ENCODE measurements at places on chromosomes 5 and 9. TPM values are rescaled to one million over a fixed set of nuclear protein-coding genes. Genes with fewer than 3 reads are reported as not detected.
A peak's percentile ranks its signal among the peaks of the same experiment; 100 is the strongest.

GRCh38 chr5:761854-762710, 22.4 kb downstream of the ZDHHC11B start:
- peak; percentile 57 for DNase-seq

The ACOT12 gene
- total RNA-seq: 1.6 TPM

The FGF1 gene
- 2.9 TPM for total RNA-seq

DNA sequence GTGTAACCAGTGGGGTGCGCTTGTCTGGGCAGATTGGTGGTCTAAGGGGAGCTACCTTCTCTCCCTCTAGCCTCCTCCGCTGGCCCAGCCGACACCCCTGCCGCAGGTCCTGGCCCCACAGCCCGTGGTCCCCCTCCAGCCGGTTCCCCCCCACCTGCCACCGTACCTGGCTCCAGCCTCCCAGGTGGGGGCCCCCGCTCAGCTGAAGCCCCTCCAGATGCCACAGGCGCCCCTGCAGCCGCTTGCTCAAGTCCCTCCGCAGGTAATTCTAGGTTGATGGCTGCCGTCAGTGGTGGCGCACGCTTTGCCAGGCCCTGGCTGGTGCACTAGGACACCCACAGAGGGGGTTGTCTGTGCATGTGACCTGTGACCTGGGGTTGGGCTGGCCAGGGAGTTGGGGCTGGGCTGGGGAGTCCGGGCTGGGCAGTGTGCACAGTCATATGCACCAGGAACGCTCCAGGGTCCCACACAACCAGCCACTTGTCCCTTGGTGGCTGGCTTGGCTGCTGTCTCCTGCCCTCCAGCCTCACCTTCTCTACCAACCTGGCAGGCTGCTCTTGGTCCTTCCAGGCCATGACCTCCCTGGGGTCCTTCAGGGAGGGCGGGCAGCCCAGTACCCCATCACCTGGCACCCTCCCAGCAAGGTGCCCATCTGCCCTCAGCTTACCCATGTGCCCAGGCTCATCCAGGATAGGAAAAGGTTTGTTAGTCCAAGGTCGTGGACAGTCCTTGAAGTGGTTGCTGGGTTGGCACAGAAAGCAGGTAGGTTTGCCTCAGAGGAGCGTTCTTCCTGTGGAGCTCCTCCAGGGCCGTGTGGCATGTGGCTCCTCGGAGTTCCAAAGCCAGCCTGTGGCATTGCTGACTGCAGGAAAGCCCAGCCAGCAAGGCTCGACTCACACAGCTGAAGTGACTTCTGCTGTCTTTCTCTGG, 73.2 kb downstream of the WNK2 start:
- no peak for DNase-seq

DNA sequence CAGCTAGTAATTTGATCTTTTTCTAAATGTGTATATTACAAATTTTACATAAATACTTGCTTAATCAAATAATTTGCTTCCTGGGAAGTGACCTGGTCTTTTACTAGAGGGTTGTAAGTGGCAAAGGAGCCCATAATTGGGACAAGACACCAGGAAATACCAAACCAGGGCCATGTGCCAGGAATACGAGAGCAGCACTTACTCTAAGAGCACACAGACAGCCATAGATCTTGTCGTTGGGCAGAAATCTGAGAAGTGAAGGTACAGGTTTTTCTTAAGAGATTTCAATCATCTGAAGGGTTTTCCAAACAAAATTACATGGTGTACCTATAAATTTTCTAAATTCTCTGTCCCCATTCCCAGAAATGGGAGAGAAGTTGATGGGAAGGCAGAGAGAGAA, 179.3 kb downstream of the HINT1 start:
- DNase-seq: no peak

The OR1J2 gene
- not detected for total RNA-seq

The TNFSF8 gene
- total RNA-seq: under 0.01 TPM

DNA sequence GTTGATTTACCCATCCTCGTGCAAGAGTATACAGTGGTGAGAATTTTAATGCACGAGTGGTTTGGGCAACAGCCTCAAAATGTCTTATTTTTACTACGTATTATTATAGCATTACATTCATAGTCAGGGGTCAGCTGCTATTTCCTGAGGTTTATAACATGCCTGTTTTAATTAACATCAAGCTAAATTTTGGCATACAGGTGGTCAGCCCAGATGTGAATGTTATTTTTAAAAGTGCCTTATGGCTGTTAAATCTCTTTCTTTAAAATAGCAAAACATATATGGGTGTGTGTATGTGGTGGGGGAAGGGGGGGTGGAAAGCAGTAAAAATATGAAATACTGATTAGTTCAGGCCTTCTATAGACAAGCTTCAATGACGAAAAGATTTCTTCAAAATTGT, 424.5 kb upstream of the CLINT1 start:
- DNase-seq: no peak

The SPOCK1 gene
- 37.9 TPM for total RNA-seq

The C9orf50 gene
- not detected for total RNA-seq

- no peak for DNase-seq
Observed at GRCh38 chr9:106102821-106103220, 408.5 kb downstream of the TMEM38B start.

The ORM2 gene
- total RNA-seq: not detected

The CCDC112 gene
- 87.6 TPM for total RNA-seq

GRCh38 chr5:119515192-119515591, 62.9 kb downstream of the HSD17B4 start:
- no peak for DNase-seq

GRCh38 chr9:128164307-128164885, 4.3 kb downstream of the BBLN start:
- no peak for DNase-seq

- no peak for DNase-seq
Observed at GRCh38 chr5:170614065-170614490, 110.3 kb downstream of the KCNIP1 start.

- no peak for DNase-seq
Observed at GRCh38 chr9:93488244-93488643, 34.9 kb upstream of the FAM120AOS start.

The ARHGEF39 gene
- 0.41 TPM for total RNA-seq

DNA sequence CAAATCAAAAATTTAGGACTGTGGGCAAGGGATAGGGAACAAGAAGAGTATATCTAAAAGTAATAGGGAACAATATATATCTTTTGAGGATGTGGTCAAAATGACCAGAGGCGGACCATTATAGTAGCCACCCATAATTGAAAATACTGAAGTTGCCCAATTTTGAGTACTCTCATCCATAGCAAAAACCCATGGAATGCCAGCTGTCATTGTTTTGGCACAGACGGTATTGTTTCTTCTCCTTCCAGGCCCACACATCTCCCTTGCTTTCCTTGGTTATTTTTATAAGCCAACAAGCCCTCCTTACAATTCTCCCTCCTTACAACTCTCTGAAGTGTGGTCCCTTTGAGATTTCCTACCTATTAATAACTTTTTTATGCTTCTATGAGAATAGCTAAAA, 50.4 kb upstream of the RGMB start:
- no peak for DNase-seq

The ZNF454 gene
- total RNA-seq: 9.0 TPM

DNA sequence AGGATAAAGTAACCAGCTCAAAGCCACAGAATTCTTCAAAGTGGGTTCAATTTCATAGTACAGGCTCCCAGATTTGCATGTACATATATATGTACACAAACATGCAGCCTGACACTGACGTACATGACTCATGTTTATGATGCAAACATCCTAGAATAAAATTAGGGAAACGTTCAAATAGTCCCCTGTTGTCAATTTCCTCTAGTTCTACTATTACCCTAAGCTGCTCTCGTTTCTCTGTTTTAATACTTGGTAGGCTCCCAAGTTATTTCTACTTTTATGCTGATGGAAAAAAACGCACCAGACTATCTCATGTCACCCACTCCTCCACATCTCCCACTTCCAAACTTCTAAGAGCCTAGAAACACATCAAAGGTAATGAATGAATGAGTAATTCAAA, 229.7 kb downstream of the EPB41L4A start:
- DNase-seq: no peak

All from frontal cortex (tissue), 4 donors.